ENCODE measurements at places on chromosomes 12 and 14. TPM values are rescaled to one million over a fixed set of nuclear protein-coding genes. Genes with fewer than 3 reads are reported as not detected.

GRCh38 chr12:131055596-131056233, 102.0 kb downstream of the ADGRD1 start:
- H3K27me3 ChIP-seq: peaks cover 7% of the 10 kb centered on the region
- H3K4me3 ChIP-seq: no peak overlapping the region
- no peak for DNase-seq
- H3K36me3 ChIP-seq: no peaks in the 10 kb centered on the region

GRCh38 chr14:24518851-24519250, 10.8 kb upstream of the CMA1 start:
- no peaks in the 10 kb centered on the region for H3K4me1 ChIP-seq
- no peak overlapping the region for H3K27ac ChIP-seq
- H3K27me3 ChIP-seq: peaks cover 6% of the 10 kb centered on the region
- no peak overlapping the region for H3K4me3 ChIP-seq
- DNase-seq: no peak

- H3K4me3 ChIP-seq: peak overlapping the region; percentile 88
- no peak for DNase-seq
- peak overlapping the region; percentile 91 for H3K27ac ChIP-seq
These were observed 65.0 kb downstream of the FBXL14 start for GRCh38 chr12:1529228-1529861.

DNA sequence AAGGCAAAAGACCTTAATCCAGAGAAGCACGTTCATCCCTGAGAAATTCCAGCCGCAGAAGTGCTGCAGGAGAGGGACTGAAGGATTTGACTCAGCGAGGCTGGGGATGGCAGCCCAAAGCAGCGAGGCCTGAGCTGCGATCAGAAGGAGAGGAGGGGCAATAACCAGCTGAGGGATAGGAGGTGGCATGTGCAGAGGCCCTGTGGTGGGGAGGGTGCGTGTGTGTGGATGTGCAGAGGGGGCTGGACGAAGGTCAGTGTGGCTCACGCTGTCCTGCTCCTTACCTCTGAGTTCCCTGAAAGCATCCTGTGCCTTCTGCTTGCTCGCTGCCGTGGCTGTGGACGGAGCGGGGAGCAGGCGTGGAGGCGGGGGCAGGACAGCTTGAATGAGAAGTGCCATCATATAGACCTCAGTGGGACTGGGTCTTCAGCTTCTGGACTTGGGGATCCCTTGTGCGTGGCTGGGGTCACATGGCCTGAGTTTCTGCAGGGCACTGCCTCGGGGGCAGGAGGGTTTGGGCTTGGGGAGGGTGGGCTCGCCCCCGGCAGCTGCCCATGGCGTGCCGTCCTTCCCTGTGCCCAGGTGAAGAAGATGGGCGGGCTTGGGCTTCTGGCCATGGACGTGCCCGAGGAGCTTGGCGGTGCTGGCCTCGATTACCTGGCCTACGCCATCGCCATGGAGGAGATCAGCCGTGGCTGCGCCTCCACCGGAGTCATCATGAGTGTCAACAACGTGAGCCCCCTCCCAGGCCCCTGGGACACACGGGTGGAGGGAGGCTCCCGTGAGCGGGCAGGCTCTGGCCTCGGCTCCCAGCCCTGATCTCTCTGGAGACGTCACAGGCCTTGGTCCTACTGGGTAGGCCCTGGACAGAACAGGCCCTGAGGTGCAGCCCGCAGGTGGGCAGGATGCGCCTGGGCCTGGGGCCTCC, 11.0 kb downstream of the ACADS start:
- no peak overlapping the region for H3K27ac ChIP-seq
- H3K27me3 ChIP-seq: no peaks in the 10 kb centered on the region
- H3K36me3 ChIP-seq: no peaks in the 10 kb centered on the region
- no peaks in the 10 kb centered on the region for H3K4me1 ChIP-seq

- peaks cover 6% of the 10 kb centered on the region for H3K36me3 ChIP-seq
- H3K27ac ChIP-seq: peak within 1 kb of the TSS; percentile 77
- peaks cover 44% of the 10 kb centered on the region for H3K4me1 ChIP-seq
- no peak for DNase-seq
- H3K27me3 ChIP-seq: no peaks in the 10 kb centered on the region
These were observed at the start of gene SLC38A4 for GRCh38 chr12:46825591-46826414. SLC38A4 (minus strand) TSS chr12:46825997; CDS start chr12:46793071, 32,926 bp downstream.

GRCh38 chr12:2451025-2451424, 343.7 kb upstream of the FKBP4 start:
- peaks cover 13% of the 10 kb centered on the region for H3K36me3 ChIP-seq
- no peaks in the 10 kb centered on the region for H3K27me3 ChIP-seq
- H3K4me3 ChIP-seq: no peak overlapping the region
- peaks cover 14% of the 10 kb centered on the region for H3K4me1 ChIP-seq
- no peak overlapping the region for H3K27ac ChIP-seq

DNA sequence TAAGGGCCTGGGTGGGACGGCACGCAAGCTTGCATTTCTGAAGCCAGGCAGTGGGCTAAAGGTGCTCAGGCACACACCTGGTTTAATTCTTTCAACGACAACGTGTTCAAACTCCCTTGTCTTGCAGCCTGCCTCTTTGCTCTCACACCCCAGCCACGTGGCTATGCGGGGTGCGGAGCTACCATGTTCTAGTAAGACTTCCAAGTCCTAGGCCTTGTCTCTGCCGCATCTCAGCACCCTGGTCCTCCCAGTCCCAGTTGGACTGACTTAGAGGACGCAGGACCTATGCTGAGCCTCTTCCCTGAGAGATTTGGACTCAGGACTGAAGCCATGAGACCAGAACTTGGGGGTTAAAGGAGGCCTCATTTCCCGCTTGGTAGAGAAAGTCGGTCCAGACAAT, 62.2 kb downstream of the CLMN start:
- no peaks in the 10 kb centered on the region for H3K27me3 ChIP-seq
- peaks cover 33% of the 10 kb centered on the region for H3K4me1 ChIP-seq
- no peaks in the 10 kb centered on the region for H3K36me3 ChIP-seq
- H3K4me3 ChIP-seq: no peak overlapping the region

- H3K4me1 ChIP-seq: peaks cover 4% of the 10 kb centered on the region
- no peaks in the 10 kb centered on the region for H3K36me3 ChIP-seq
- DNase-seq: no peak
- no peak overlapping the region for H3K27ac ChIP-seq
These were observed 3.3 kb downstream of the TMEM121 start for GRCh38 chr14:105529569-105530284.

DNA sequence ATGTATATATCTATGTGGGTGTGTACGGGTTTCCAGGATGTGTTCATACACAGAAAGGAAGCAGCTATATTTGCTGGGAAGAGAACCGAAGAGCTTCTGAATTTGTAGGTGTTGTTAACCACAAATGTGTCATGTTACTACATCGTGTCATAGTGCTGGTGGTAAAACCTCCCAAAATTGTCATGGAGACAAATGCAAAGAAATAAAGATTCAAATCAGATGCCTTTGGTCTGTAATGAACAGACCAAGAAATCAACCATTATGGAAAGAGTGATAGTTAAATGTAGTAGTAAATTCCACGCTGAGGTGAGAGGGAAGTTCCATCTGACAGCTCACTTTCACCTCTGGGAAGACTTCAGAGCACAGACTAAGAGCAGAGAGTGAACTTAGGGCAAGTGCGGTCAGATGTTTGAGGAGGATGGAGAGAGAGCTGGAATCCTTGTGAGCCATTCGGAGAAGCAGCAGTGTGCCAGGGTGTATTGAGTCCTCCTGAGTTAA, 487.5 kb downstream of the TMEM121 start:
- H3K27me3 ChIP-seq: no peaks in the 10 kb centered on the region
- DNase-seq: no peak
- no peak overlapping the region for H3K27ac ChIP-seq
- H3K4me3 ChIP-seq: no peak overlapping the region

DNA sequence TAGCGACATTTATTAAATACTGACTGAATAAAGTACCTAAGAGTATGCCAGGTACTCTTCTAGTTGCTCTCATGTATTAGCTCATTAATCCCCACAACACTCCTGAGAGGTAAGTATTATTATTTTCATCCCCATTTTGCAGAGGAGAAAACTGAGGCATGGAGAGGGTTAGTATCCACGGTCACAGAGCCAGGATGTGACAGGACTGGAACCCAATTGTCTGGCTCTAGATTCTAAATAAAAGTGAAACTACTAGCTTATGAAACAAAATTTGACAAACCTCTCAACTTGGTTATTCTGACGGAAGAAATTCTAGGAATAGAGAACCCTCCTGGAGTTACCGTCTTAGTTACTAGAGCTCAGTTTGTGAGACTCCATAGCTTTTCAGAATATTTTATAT, 112.2 kb downstream of the CHST11 start:
- no peak for DNase-seq
- no peaks in the 10 kb centered on the region for H3K27me3 ChIP-seq
- no peak overlapping the region for H3K4me3 ChIP-seq
- peaks cover 3% of the 10 kb centered on the region for H3K36me3 ChIP-seq
- no peak overlapping the region for H3K27ac ChIP-seq

- H3K36me3 ChIP-seq: no peaks in the 10 kb centered on the region
- no peak for DNase-seq
- no peak overlapping the region for H3K4me3 ChIP-seq
- peaks cover 38% of the 10 kb centered on the region for H3K27me3 ChIP-seq
These were observed 9.8 kb upstream of the BDKRB2 start for GRCh38 chr14:96194657-96195431.

DNA sequence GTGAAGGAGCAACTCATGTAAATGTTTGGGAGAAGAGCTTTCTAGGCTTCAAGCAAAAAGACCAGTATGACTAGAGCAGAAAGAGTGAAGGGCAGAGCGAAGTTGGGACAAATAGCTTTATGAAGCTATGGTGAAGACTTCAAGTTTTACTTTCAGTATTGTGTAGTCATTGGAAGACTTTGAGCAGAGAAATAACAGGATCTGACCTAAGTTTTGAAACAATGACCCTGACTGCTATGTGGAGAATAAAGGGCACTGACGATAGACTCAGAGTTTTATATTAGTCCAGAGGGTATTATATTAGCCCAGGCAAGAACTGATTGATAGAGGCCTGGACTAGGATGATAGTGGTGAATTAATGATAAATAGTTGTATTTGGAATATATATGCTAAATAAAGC, 187.3 kb downstream of the KTN1 start:
- H3K36me3 ChIP-seq: no peaks in the 10 kb centered on the region
- peaks cover 10% of the 10 kb centered on the region for H3K27me3 ChIP-seq
- H3K4me3 ChIP-seq: no peak overlapping the region
- peaks cover 5% of the 10 kb centered on the region for H3K4me1 ChIP-seq
- DNase-seq: no peak

GRCh38 chr12:88914967-88915366, 334.7 kb upstream of the KITLG start:
- H3K27me3 ChIP-seq: no peaks in the 10 kb centered on the region
- H3K4me1 ChIP-seq: no peaks in the 10 kb centered on the region
- no peaks in the 10 kb centered on the region for H3K36me3 ChIP-seq
- H3K4me3 ChIP-seq: no peak overlapping the region
- no peak for DNase-seq

- DNase-seq: no peak
- H3K4me3 ChIP-seq: no peak overlapping the region
- H3K36me3 ChIP-seq: no peaks in the 10 kb centered on the region
These were observed 871.4 kb downstream of the C12orf50 start for GRCh38 chr12:87157791-87158190.

- peaks cover 2% of the 10 kb centered on the region for H3K36me3 ChIP-seq
- peaks cover 45% of the 10 kb centered on the region for H3K4me1 ChIP-seq
These were observed 4.4 kb downstream of the CFL2 start for GRCh38 chr14:34710006-34710405.

DNA sequence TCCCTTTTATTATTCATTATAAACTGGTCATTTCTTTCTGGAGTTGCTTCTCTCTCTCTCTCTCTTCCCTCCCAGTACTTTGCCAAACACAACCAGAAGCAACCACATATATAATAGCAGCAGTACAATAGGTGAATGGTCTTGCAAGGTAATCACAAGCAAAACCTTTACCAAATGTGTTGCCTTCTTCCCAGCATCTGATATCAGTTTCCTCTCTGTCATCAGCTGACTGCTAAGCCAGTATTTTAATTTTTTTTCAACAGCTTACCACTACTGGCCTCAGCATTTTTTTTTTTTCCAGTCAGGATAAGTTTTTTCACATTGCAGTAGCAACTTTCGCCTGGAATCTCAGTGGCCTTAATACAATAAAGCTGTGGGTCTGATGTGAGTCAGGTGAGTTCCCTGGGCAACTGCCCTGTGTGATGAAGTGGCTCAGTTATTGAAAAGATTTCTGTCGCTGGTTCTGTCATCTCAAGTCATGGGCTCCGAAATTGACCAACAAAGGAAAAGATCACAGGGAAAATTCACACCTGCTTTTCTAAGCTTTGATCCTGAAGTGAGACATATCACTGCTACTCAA, 282.5 kb upstream of the AMIGO2 start:
- H3K4me1 ChIP-seq: peaks cover 3% of the 10 kb centered on the region
- H3K27me3 ChIP-seq: no peaks in the 10 kb centered on the region
- H3K4me3 ChIP-seq: no peak overlapping the region

DNA sequence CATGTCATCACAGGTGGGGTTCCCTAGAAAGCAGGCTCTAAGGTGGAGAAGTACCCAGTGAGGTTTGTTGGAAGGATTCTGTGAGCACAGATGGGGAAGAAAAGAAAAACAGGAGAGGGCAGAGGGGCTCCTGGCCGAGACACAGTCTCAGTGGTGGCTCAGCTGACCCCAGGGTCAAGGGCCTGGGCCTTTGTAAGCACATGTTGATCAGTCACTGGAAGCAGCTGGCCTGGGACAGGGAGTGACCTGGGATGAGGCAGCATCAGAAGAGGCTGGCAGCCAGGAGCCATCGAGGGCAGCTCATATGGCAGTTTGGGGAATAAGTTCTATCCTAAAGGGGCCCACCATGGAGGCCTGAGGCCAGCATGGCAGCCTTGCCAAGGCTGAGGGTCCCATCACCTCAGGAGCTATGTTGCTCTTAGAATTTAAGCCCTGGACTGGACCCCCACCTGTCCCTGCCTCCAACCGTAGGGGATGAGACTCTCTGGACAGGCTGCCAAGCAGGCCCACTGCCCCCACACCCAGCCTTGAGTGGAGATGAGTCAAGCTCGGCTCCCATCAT, 6.3 kb upstream of the TMEM179 start:
- H3K27ac ChIP-seq: no peak overlapping the region
- H3K4me1 ChIP-seq: no peaks in the 10 kb centered on the region
- H3K27me3 ChIP-seq: peaks cover 25% of the 10 kb centered on the region
- DNase-seq: no peak

GRCh38 chr12:42426746-42427145, 100.8 kb downstream of the PPHLN1 start:
- no peak for DNase-seq
- peaks cover 21% of the 10 kb centered on the region for H3K36me3 ChIP-seq
- no peaks in the 10 kb centered on the region for H3K27me3 ChIP-seq
- peaks cover 40% of the 10 kb centered on the region for H3K4me1 ChIP-seq
- peak overlapping the region; percentile 76 for H3K27ac ChIP-seq

Gene CPNE6
- total RNA-seq: not detected

Gene TPH2
- total RNA-seq: not detected

Gene OASL
- total RNA-seq: 0.21 TPM

Gene MUCL1
- not detected for total RNA-seq

Gene KLRF1
- total RNA-seq: not detected

Gene TESPA1
- not detected for total RNA-seq

Gene NEUROD4
- total RNA-seq: not detected

Gene CCDC60
- total RNA-seq: not detected

Gene ARHGEF25
- 27.6 TPM for total RNA-seq

Gene KLHL28
- total RNA-seq: 15.3 TPM

Gene PPM1H
- total RNA-seq: 67.0 TPM

Gene CLEC4E
- total RNA-seq: not detected

Gene NTF3
- total RNA-seq: 1.1 TPM

All from osteocyte (in vitro differentiated cells).